ENCODE measurements at places on chromosomes 7 and 10. TPM values are rescaled to one million over a fixed set of nuclear protein-coding genes. Genes with fewer than 3 reads are reported as not detected.

Gene GSTK1
- 475 TPM for total RNA-seq

Gene PNLIPRP2
- not detected for total RNA-seq

Gene IGF2BP3
- 1.7 TPM for total RNA-seq

Gene VWC2
- total RNA-seq, result not detected

Gene RBP4
- total RNA-seq, result not detected

Gene THAP5
- 20.2 TPM for total RNA-seq

Gene CALML3
- not detected for total RNA-seq

Gene STAG3
- 6.2 TPM for total RNA-seq

Gene CTAGE15
- total RNA-seq, result 1.2 TPM

Gene ACSL5
- total RNA-seq, result 63.7 TPM

Gene CADPS2
- total RNA-seq, result not detected

Gene VAX1
- not detected for total RNA-seq

Gene TRIL
- total RNA-seq, result not detected

Gene BTRC
- total RNA-seq, result 17.8 TPM

Gene ITGA8
- total RNA-seq, result not detected

GRCh38 chr7:120729245-120729644 is 128.7 kb downstream of the TSPAN12 start:
- no peaks in the 10 kb centered on the region for H3K27me3 ChIP-seq
- H3K4me3 ChIP-seq, result no peak overlapping the region
- no peaks in the 10 kb centered on the region for H3K4me1 ChIP-seq
- H3K36me3 ChIP-seq, result no peaks in the 10 kb centered on the region
- DNase-seq, result no peak
- no peak overlapping the region for H3K27ac ChIP-seq

DNA sequence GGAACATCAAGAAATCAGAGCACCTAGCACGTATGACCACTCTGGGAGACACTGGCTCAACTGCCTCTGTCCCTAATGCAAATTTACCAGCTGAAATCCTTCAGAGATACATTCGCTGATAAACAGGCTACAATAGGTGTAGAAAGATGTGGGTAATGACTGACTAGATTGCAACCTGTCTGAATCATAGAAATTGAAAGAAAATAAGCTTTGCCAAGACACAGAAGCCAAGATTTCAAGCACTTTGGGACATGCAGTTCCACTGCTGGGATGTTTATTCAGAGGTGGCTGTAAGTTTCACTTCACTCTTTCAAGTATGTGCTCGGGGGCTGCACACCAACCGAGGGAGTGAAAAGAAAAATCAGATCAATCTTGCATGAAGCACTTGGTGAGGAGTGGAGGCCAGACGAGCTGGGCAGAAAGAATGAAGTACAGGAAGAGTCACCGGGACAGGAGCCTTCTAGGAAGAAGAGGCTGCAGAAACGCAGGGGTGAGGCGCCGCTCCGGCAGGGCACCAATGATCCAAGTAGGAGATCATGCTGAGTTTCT is 276.7 kb downstream of the PARD3 start:
- no peaks in the 10 kb centered on the region for H3K27me3 ChIP-seq
- H3K27ac ChIP-seq, result no peak overlapping the region
- DNase-seq, result no peak
- H3K4me1 ChIP-seq, result no peaks in the 10 kb centered on the region

- H3K27ac ChIP-seq, result no peak overlapping the region
- H3K4me3 ChIP-seq, result no peak overlapping the region
- H3K36me3 ChIP-seq, result peaks cover 46% of the 10 kb centered on the region
Observed at GRCh38 chr10:102001435-102002068, 54.4 kb downstream of the ARMH3 start.

DNA sequence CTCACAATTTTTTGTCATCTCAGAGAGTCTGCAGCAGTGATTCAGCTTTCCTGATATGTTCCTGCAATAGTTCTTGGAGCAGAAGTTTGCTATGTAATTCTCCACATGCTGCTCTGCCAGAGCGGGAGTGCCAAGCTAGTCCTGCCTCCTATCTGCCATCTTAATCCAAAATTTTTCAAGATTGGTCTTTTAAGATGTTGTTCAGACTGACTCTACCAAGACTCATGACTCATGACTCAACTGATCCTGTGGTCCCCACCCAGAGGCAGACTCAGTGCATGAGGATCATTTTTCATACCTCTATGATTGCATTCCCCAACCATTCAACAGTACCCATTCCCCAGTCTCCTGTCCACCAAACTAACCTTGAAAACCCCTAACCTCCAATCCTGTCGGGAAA is 470.8 kb downstream of the INHBA start:
- H3K36me3 ChIP-seq, result no peaks in the 10 kb centered on the region
- no peaks in the 10 kb centered on the region for H3K4me1 ChIP-seq
- DNase-seq, result no peak
- no peak overlapping the region for H3K27ac ChIP-seq
- no peaks in the 10 kb centered on the region for H3K27me3 ChIP-seq

DNA sequence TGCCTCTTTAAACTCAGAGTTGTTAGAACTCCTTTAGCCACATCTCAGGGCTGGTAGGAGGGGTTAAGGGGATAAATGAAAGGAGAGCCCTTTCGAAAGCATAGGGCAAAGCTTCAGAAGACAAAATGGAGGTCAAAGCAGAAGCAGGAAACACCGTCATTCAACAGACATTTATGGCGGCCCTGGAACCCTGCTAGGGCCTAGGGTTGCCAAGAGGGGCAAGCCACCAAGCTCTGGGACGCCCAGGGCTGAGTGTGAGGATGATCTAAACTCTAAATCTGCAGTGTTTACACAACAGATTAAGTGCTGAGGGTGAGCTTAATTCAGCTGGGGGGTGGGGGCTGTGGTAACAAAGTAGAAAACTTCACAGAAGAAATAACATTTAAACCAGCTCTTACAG is 79.0 kb upstream of the NFE2L3 start:
- peaks cover 19% of the 10 kb centered on the region for H3K27me3 ChIP-seq
- no peaks in the 10 kb centered on the region for H3K4me1 ChIP-seq
- H3K36me3 ChIP-seq, result no peaks in the 10 kb centered on the region
- H3K4me3 ChIP-seq, result no peak overlapping the region
- no peak overlapping the region for H3K27ac ChIP-seq

DNA sequence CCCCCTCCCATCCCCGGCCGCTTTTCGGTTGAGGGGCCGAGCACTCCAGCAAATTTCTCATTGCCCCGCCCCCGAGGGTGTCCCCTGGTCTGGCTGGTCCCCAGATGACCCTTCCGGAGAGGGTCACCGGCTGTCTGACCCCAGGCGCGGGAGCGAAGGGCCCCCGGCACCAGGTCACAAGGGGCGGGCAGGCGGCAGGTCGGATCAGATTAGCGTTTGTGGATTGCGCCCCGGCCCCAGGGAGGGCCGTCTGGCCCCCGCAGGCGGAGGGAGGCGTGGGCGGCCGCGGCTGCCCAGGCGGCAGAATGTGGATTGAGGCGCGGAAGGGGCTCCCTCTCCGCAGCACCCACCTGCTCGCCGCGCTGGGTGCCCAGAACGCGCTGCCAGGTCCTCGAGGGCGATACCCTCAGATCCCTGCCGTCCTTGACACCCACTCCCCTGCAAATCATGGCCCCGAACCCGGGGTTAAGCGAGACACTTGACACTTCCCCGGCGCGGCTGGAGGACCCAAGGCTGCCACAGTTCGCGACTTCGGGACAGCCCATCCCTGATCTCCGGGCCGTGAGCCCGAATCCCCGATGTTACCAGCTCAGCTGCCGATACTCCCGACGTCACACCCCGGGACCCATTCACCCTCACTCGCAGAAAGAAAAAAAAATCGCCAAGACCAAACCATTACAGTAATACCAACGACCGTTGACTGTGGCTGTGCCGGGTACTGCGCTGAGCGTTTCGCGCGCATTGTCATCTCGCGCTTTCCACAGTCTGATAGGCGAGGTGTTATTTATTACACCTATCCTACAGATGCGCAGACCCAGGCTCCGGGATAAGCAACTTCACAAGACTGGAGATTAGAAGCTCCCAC is 953 bp downstream of the NODAL start:
- peaks cover 22% of the 10 kb centered on the region for H3K27me3 ChIP-seq
- peak overlapping the region; percentile 37 for H3K4me3 ChIP-seq
- no peak for DNase-seq

GRCh38 chr7:24978843-24979469 is 1.0 kb downstream of the OSBPL3 start:
- H3K27me3 ChIP-seq, result no peaks in the 10 kb centered on the region
- DNase-seq, result no peak
- no peaks in the 10 kb centered on the region for H3K36me3 ChIP-seq

- no peaks in the 10 kb centered on the region for H3K36me3 ChIP-seq
- H3K27me3 ChIP-seq, result no peaks in the 10 kb centered on the region
- no peak overlapping the region for H3K27ac ChIP-seq
Observed at GRCh38 chr10:130456616-130457015, 320.4 kb downstream of the GLRX3 start.

DNA sequence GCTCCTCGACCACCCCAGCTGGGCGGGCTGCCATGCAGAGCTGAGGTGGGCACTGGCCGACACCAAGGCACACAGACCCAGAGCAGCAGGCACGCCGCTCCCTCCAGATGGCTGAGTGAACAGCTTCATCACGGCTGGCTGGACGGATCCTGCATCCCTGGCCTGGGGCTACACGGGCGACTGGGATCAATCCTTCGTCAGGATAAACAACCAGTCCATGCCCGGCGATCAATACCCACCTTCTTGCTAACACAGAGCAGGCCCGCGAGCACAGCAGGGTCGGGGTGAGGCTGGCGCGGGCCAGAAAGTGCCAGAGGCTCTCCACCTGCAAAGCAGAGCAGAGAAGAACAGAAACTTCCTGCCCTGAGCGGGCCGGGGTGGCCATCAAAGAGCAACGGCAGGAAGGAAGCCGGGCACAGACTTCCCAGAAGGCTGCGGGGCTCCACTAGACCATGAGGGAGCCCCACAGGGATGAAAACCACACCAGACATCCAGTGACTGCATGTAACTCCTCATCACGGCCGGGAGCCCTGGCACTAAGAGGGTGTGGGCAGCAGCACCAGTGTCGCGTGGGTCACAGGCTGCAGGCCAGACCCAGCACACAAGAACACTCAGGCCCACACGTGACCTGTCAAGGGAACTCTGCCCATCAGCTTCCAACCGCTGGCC is 166.4 kb downstream of the MAD1L1 start:
- H3K4me1 ChIP-seq, result peaks cover 20% of the 10 kb centered on the region
- no peaks in the 10 kb centered on the region for H3K27me3 ChIP-seq
- peak overlapping the region; percentile 24 for H3K27ac ChIP-seq
- peak; percentile 72 for DNase-seq
- no peak overlapping the region for H3K4me3 ChIP-seq

DNA sequence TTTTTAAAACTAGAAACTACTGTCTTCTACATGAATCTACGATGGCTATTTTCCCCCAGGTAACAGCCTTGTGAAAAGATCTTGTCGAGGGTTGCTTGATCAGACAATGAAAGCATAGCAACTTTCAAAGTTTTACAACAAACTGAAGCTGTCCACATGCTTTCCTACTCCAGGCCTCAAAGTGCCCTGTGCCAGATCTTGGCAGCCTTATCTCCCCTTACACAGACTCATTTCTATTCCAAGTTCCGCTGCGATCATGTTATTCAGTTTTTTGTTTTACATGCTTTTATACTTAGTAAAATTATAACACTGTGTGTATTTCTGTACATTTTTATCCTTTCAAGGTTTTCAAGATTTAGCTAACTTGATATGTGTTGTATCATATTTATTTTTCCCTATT is 661.7 kb upstream of the SORCS1 start:
- no peaks in the 10 kb centered on the region for H3K27me3 ChIP-seq
- no peak for DNase-seq

- no peaks in the 10 kb centered on the region for H3K4me1 ChIP-seq
- H3K27ac ChIP-seq, result no peak overlapping the region
Observed at GRCh38 chr7:112005205-112005775, 200.9 kb downstream of the DOCK4 start.

DNA sequence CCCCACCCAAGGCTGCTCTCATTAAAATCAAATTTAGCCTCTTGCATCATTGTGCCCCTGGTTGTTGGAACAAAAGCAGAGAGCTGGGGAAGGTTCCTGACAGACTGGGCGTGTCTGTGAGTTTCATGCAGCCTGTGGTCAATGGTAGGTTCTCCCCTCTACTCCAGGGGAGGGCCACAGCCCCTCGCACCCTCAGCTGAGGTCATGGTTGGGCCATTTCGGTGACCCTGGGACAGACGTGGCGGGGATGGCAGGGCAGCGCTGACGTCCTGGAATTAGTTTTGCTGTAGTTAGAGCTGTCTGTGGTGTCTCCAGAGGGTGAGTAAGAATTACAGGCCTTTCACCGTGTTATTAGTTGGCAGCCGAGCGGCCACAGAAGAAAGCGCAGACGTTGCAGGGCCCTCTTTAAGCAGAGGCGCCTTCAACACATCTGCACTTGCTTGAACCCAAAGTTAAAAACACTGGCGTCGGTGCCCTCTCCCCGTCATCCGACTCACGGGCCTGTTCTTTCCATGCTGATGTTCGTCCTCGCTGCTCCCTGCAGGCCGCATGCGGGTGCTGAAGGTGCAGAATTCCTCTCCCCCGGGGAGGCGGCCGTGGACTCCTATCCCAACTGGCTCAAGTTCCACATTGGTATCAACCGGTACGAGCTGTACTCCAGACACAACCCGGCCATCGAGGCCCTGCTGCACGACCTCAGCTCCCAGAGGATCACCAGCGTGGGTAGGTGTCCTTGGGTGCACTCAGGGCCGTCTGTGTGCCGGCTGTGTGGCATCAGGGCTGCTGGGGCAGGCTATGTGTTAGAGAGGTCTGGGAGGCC is 2.8 kb downstream of the FAM20C start:
- H3K36me3 ChIP-seq, result no peaks in the 10 kb centered on the region
- no peaks in the 10 kb centered on the region for H3K4me1 ChIP-seq
- no peak overlapping the region for H3K27ac ChIP-seq
- no peak overlapping the region for H3K4me3 ChIP-seq
- no peak for DNase-seq

GRCh38 chr10:71230656-71231025 is 18.3 kb downstream of the UNC5B start:
- no peak overlapping the region for H3K4me3 ChIP-seq
- no peaks in the 10 kb centered on the region for H3K4me1 ChIP-seq
- H3K27ac ChIP-seq, result no peak overlapping the region

DNA sequence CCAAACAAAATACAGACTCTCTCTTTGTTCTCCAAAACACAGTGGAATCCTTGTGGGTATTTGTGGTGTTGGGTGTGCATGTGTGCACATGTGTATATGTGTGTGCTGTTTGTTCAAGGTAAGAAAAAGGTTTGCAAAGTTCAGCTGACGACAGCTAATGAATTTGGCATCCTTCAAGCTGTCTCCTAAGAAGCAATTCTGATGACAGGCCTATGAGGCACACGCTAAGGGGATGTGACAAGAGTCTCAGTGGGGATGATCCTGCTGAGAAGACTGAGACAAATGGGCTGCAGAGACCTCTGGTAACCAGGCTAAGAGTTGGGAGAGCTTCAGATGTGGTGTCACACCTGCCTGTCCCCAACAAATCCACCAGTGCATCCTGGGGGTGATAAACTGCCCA is 26.5 kb upstream of the CELF2 start:
- no peak for DNase-seq
- H3K27me3 ChIP-seq, result peaks cover 12% of the 10 kb centered on the region
- no peak overlapping the region for H3K4me3 ChIP-seq
- no peaks in the 10 kb centered on the region for H3K36me3 ChIP-seq

- no peaks in the 10 kb centered on the region for H3K4me1 ChIP-seq
- no peaks in the 10 kb centered on the region for H3K27me3 ChIP-seq
- H3K36me3 ChIP-seq, result no peaks in the 10 kb centered on the region
- no peak for DNase-seq
- no peak overlapping the region for H3K4me3 ChIP-seq
Observed at GRCh38 chr7:81402227-81402626, 367.6 kb downstream of the HGF start.

Data from CD4-positive, CD25-positive, alpha-beta regulatory T cell (primary cell).